Right lung (tissue), 10 donors: ENCODE measurements at places on chromosomes 13 and 19.
A peak's percentile ranks its signal among the peaks of the same experiment; 100 is the strongest.

DNA sequence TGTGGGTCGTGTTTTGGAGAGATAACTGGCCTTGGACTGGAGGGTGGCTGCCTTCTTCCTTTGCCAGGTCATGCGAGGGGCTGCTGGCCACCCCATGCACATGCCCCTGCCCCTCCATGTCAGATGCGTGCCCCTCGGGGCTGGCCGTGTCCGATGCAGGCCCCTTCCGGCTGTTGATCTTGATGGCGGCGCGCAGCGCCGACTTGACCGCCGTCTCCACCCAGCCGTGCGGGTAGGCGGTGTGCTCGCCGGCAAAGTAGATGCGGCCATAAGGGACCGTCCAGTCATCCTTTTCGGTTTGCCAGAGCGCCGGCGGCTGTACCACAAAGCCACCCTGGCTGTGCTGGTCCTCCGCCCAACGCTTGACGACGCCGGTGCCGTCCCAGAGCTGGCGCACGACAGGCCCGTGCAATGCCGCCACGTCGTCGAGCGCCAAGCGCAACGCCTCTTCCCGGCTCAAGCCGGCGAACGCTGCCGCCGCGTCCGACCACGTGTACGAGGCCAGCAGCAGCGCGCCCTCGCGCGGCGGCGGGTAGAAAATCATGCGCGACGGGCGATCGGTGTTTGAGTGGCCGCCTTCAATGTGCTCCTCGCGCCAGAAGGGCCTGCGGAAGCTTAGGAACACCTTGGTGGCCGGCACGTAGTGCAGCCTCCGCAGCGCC, 6.9 kb downstream of the IL4I1 start:
- DNase-seq: peak; percentile 76

GRCh38 chr19:17765069-17765618, 13.9 kb downstream of the FCHO1 start:
- no peak for DNase-seq

GRCh38 chr19:4691373-4691772, 21.2 kb upstream of the MYDGF start:
- no peak for DNase-seq

- DNase-seq: no peak
Observed at GRCh38 chr13:96792736-96793403, 201.4 kb downstream of the OXGR1 start.

- DNase-seq: no peak
Observed at GRCh38 chr19:49950590-49950948, 10.4 kb downstream of the SIGLEC11 start.

GRCh38 chr13:111519041-111519440, 198.6 kb downstream of the TEX29 start:
- no peak for DNase-seq

DNA sequence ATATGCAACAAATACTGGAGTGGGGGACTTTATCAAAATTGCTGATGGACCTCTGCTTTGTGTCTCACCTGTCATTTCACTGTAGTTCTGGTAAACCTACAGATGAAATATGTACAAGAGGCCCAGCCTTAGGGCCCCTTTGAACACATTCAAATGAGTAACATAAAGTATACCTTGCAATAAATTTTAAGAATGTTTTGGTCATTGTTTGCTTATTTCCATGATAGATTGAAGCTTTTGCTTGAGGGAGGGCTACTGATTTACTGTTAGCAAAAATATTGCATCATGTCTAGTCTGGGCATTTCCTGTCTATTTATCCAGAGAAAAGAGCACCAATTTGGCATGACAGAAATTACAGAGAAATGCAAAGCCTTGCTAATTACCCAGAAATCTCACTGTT, 705.5 kb upstream of the PCDH9 start:
- DNase-seq: no peak

DNA sequence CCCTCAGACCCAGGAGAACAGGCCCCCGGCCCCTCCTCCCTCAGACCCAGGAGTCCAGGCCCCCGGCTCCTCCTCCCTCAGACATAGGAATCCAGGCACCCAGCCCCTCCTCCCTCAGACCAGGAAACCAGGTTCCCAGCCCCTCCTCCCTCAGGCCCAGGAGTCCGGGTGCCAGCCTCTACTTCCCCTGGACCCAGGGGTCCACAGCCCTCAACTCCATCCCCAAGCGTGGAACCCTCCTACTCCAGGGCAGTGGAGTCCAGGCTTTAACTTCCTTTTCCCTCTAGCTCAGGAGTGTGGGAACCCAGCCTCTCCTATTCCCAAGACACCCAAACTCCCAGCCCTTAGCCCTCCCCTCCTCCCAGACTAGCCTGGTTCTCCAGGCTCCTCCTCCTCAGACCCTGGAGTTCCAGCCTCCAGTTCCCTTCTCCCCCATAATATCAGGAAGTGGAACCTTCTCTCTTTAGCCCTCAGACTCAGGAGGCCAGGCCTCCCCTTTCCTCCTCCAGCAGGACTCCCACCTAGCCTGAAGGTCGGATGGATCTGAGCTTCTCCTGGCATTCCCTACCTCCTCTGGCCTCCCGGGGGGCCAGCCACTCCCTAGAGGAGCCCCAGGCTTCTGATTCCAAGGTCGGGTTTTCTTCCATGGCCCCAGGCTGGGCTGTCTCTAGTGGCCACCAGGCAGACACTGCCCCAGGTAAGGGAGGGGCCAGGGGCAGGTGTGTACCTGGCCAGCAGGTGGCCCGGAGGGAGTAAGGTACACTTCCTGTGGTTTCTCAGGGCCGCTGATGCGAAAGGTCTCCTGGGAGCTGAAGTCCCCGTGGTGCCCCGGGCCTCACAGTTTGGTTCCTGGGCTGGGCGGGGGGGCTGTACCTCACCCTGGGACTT, at the start of gene TMC4:
Gene TMC4 (minus strand): TSS at position 690 of the 888 bp plus-strand sequence. CDS start 43 bp downstream, at position 647.
- DNase-seq: peak; percentile 38

DNA sequence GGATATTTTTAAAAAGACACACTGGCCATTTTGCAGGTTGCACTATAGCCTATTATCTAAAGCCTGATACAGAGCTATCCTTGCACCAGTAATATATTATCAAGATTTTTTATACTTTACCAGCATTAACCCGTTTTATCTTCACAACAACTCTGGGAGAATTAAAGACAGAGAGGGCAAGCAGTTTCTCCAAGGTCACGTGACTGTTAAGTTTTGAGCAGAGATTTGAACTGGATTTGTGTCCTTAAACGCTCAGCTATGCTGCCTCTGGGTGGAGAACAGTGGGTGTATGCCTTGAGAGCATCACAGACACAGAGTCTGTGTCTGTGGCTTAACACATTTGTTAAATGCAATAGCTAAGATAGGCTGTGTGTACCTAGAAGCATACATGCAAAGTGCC, 147.2 kb downstream of the MYO16 start:
- DNase-seq: no peak

DNA sequence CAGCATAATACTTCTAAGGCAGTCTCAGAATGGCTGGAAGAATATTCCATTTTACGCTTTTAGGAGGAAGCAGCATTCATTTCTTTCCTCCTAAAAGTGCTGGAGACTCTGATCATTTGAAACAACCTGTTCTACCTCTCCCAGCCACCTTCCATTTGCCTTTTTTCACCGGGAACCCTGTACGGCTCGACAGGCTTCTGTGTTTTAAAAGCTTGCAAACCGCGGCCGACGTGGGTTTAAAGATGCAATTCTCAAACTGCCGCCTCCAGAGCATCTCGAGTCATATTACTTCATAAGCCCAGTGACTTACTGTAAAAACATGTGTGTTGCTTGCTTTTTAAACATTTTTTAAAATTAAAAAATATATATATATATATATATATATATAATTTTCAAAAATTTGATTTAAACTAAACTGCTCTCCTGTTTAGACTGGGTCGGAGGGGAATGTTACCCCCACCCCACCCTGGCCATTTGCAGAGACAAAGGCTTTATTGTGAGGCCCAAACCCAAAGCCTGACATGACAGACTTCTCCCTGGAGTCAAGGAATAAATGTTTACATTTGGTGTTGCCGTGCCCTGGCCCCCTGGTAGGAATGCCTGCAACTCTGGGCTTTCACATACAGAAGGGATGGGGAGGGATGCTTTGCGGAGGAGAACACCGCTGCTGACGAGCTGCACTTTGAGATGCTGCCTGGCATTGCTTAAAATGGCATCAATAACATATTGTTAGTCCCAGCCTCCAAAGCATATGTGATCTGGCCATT, 30.4 kb downstream of the ZNF536 start:
- no peak for DNase-seq

GRCh38 chr13:36298535-36299068, 988 bp upstream of the CCDC169 start:
- no peak for DNase-seq

DNA sequence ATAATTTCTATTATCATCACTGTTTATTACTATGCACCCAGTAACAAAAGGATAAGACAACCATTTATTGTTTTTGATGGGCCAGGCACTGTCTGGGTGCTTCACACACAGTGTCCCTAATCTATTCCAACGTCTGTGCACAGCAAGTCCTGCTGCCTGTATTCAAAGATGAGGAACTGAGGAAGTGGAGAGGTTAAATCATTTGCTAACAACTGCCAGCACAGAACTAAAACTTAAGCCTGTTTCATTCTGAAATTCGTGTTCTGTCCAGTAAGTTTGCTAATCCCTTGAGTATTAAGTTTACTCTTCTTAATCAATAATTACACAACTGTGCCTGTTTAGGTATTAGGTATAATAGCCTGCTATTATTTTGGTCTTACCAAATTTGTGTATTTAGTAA, 41.9 kb downstream of the TEX26 start:
- no peak for DNase-seq

DNA sequence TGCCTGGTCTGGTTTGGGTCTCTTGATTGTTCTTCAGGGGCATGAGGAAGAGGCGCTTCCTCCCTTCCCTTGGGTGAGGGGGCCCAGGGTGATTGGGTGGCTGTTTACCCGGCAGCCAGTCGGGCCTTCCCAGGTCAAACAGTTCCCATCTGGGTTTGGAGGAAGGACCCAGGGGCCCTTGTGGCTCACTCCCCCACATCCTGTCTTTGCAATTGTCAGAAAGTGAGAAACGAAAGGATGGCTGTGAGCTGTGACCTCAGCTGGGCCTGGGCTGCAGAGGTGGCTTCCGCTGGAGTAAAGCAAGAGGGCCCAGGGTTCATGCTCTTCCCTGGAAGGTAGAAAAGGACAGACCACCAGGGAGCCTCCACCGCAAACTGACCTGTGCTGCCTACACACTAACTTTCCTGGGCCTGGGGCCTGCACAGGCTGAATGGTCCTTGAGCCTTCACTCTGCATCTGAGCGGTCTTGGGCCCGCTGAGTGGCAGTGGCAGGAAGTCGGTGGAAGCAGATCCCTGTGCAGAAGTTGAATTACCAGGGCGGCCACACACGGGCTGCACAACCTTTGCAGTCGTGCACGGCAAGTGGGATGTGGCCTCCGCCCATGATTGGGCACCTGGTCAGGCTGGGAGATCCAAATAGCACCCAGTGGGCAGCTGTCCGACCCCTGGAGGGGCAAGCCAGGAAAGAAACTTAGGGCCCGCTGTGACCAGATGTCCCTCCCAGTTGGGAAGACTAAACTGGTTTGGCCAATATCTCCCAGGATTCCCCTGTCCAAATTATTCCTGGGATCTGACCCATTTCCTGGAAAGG, 5.3 kb upstream of the CD79A start:
- no peak for DNase-seq

DNA sequence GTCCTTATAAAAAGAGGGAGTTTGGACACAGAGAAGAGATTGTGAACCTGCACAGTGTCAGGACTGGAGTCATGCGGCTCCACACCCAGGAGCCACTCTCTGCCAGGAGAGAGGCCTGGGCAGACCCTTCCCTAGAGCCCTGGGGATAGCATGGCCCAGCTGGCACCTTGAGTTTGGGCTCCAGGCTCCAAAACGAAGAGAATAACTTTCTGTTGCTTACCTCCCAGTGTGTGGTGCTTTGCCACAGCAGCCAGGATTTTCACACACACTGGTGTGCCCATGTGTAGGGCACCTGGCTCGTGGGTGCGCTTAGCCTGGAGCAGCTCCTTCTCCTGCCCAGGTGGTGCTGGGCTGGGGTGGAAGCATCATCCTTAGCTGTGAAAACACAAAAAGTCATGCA, 344.3 kb downstream of the TEX29 start:
- DNase-seq: no peak

DNA sequence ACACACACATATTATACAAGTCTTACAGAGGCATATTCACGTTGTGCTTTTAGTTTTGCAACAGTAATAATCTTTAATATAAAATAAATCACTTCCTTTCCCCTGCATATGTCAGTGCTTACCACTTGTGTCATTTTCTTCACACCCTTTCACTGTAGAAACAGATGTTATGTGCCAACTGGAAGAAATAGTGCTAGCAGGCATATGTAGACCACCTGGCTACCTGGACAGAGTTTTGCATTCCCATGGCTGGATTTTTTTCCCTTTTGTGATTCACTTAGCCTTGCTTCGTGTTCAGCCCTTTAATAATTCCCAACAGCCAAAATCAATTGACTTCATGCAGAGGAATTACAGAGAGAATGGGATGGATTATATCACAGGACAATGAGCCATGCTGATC, 399.1 kb upstream of the SPRY2 start:
- no peak for DNase-seq

DNA sequence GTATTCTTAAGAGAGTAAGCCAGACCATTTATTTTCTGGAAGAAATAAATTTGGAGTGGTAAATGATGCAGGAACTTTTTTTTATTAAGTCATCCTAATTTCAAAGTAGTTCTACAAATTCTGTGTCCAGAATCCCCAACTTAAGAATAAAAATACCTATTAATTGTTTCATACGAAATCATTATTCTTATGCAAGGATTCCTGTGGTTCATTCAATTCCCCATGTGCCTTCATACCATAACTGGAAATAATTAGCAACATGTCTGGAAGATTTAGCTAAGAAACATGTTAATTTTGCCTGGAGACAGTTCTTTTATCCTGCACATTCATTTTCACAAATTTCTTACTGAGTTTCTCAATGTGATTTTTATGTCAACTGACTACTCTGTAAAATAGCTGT, 408.6 kb downstream of the PCDH9 start:
- no peak for DNase-seq

DNA sequence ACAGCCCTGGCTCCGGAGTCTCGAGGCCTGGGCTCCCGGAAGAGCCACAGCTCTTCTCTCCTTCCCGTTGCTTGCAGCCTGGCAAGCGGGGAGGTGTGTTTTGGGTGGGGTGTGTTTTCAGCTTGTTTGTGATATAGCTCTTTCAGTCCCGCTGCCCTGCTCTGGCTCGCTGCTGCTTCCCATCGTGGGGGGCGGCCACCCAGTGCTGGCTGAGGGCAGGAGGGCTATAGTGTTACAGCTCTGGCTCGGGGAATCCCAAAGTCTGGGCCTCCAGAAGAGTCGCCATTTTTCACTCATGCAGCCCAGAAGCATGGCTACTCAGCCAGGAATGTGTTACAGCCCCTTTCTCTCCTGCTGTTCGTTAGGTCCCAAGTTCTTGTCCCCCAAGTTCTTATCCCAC, 2.2 kb upstream of the ZNF256 start:
- DNase-seq: no peak

DNA sequence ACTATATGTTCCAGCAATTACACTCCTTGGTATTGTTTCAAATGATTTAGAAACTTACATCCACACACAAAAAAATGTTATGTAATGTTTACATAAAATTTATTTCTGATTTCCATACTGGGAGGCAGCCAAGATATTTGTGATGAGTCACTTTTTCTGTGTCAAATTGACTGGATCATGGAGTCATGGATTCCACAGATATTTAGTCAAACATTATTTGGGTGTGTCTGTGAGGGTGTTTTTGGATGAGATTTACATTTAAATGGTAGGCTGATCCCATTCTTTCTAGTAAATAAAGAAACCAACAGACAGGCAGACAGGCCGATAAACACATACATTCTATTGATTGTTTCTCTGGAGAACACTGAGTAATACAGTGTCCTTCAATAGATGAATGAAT, 562.8 kb downstream of the SLITRK6 start:
- no peak for DNase-seq

- DNase-seq: no peak
Observed at GRCh38 chr13:20360041-20360491, 127.9 kb upstream of the GJB6 start.
